ENCODE measurements at places on chromosomes 1 and 21.

- DNase-seq, result no peak
Measured at GRCh38 chr1:186829686-186830587, 1.2 kb downstream of the PLA2G4A start.

DNA sequence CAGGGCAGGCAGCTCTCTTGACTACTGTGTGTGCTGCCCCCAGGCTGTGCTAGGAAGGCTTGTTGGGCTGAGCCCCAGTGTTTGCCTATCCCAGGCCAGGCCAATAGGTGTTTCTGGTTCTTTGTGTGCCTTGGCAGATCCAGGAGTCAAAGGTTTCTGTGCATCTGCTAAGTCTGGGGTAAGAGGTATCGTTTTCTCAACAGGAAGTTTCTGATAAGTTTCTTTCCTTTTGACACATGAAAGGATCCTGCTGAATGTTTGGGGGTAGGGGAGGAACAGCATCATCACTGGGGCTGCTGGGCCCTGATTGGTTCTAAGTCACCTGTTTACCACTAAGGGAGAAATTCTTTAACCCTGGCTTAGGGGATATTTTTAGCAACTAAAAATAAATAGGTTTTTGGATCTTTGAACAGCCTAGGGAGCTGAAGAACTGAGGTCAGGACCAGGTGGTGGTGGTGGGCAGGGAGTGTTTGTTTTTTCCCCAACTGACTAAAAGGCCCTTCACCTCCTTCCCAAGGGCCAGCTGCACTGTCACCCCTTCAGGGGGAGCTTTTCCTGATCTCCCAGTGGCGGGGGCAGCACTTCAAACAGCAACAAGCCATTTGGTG, 85.1 kb downstream of the KCNN3 start:
- no peak for DNase-seq

GRCh38 chr1:162087574-162087973, 18.1 kb downstream of the NOS1AP start:
- no peak for DNase-seq

GRCh38 chr21:29145354-29145782, 14.9 kb downstream of the MAP3K7CL start:
- no peak for DNase-seq

- no peak for DNase-seq
Measured at GRCh38 chr1:154879038-154879421, 8.9 kb upstream of the KCNN3 start.

DNA sequence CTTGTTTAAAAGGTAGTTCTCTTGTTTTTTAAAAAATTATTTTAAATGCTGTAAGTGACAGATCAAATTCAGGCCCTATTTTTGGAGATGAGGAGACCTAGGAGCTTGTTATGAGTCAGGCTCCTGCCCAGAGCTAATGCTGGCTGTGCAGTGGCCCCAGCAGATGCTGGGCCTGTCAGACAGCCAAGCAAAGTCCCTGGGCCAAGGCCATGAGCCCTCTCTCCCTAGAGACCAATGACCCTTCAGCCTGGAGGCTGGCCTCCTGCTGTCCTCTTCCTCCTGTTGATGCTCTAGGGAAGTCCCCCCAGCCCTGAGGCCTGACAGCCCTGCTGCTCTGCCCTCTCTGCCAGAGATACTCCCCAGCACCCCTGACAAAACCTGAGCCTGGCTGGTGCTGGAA, 128.1 kb upstream of the CTTNBP2NL start:
- DNase-seq, result no peak
